ENCODE measurements at places on chromosomes 7 and 10.
A peak's percentile ranks its signal among the peaks of the same experiment; 100 is the strongest.

GRCh38 chr10:32225976-32226375 is 121.0 kb downstream of the EPC1 start:
- no peak for DNase-seq

GRCh38 chr7:72467237-72467636 is 55.1 kb upstream of the CALN1 start:
- no peak for DNase-seq

- no peak for DNase-seq
Observed at GRCh38 chr10:78437407-78437768, 403.7 kb downstream of the RPS24 start.

- DNase-seq: peak; percentile 36
Observed at GRCh38 chr7:33750177-33750576, 155.2 kb upstream of the BMPER start.

GRCh38 chr7:94028768-94029167 is 24.6 kb upstream of the BET1 start:
- no peak for DNase-seq

- DNase-seq: peak; percentile 97
Observed at GRCh38 chr7:23013715-23014649, at the start of gene HYCC1. TSS of gene HYCC1 (minus strand) at chr7:23014130. CDS start at chr7:22991111, 23,019 bp downstream.

DNA sequence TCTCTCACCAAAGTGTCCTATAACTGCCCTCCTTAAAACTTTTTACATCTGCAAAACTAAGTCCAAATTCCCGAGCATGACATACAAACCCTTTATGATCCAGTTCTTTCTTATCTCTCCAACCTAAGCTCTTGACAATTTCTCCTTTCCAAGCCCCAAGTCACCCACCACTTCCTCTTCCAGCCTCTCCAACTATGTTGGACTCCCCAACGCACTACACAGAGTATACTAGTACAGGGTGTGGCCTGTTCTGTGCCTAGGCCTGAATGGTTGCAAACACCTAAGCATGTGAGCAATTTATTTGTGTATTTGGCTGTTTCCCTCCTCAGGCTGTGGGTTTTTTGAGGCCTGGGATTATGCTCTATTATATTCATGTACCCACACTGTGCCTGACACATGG is 101.2 kb upstream of the APBB1IP start:
- no peak for DNase-seq

GRCh38 chr10:52883996-52884871 is 111.7 kb upstream of the MBL2 start:
- peak; percentile 34 for DNase-seq
